Activated CD4-positive, alpha-beta T cell treated with anti-CD3 and anti-CD28 coated beads, Interleukin-2, amount 50 U/mL, for 1 hour (primary cell): ENCODE measurements at places on chromosomes 12 and 14.

GRCh38 chr12:101951002-101951670, 73.8 kb downstream of the DRAM1 start:
- DNase-seq = no peak

GRCh38 chr14:58862416-58863160, 224.8 kb downstream of the DACT1 start:
- DNase-seq = no peak

DNA sequence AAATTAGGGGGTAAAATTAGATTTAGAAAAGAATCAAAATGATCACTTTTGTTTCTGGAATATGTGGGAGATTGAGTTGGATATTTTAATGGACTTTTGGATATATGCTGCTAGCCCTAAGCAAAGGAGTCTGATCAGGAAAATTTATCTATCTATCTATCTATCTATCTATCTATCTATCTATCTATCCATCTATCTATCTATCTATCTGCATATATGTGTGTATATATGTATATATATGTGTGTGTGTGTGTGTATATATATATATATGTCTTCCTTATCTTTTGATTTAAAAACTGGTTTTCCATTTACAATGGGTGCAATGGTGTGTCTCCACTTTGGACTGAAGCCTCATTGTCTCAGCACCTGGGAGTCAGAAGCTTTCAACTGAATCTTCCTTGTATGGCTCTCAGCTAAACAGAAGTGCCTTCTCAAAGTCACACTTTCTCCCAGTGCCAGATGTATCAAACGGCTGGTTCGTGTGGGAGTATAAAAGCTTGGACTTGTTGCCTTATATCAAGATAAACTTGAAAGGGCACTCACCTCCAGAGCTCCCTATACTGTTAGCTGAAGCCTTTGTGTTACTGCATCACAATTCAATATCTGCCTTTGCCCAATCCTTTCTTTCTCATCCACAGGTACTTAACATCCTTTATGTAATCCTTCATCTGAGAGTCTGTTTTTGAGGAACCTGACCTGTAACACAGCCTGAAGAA, 31.6 kb upstream of the CD69 start:
- DNase-seq = no peak

DNA sequence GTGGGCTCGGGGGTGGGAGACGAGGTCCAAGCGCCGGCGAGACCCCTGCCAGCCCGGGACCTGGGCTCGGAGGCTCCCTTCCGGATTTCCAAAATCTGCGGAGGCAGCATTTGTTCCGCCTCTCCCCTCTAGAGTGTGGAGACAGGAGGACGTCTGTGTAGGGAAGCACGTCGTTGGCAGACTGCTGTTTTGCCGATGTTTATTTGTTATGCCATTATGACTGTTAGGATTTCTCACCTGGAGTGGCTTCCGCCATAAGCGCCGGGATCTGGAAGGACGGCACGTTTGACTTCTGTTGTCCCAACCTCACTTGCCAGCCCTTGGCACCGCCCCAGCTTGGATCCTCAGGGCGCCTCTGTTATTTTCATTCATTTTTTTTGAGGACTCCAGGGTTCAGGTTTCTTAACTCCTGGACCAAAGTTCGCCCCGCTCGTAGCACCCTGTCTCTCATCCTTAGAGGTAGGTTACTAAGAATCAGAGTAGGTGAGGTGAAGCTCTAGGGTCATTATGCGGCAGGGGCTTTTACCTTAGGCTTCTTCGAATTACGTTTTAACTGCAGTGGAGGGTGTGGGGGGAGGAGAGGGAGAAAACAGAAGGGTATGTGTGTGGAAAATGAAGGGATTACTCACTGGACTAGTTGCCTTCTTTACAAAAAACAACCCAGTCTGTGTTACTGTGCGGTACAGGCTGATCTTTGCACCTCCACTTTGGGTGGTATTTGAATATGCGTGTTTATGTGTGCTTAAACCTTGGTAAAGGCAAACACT, 547 bp upstream of the PYGL start:
- no peak for DNase-seq

DNA sequence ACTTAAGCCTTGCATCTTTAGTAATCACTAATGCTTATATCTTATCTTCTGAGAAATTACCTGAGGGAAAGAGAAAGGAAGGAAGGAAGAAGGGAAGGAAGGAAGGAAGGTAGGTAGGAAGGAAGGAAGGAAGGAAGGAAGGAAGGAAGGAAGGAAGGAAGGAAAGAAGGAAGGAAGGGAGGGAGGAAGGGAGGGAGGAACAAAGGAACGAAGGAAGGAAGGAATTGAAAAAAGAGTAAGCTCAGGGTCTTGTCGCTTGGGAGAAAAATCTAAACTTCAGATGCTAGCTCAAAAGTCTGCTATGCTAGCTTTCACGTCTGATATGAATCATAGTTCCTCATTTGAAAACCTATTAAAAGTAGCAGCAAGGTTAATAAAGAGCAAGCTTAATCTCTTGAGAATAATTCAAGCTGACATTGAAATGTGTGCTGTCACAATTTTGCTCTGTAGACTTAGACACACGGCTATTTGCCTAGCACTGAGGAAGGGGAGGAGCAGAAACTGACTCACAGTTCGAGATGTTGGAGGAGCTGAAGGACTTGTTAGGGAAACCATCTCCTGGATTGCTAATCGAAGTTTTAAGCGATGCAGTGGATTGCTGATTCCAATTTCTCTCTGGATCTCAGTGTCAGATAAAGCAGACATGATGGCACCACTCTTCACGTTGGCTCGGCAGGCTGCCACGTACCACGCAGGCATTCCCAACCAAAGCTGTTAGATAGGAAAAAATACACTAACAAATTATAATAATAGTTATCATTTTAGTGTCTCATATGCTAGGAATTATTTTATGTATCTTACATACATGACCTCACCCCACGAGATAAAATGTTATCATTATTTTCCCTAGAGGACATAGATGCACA, 216.7 kb downstream of the ACSS3 start:
- DNase-seq = no peak

GRCh38 chr14:104634138-104634760, 29.7 kb upstream of the TMEM179 start:
- no peak for DNase-seq

DNA sequence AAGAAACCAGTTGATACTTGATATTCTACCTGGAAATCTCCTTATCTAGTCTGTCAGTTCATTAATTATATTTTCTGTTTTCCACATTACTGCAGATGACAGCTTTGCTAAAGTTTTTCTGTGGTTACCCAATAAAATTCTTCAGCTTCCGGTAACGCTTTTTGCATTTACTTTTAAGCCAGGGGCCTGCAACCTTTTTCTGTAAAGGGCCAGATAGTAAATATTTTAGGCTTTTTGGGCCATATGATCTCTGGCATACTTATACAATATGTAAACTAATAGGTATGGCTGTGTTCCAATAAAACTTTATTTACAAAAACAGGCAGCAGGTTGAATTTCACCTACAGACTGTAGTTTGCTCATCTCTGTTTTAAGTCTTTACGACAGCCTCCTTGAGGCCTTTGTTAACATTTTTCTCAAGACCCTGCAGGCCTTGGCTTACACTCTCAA, 48.3 kb downstream of the SPATS2 start:
- DNase-seq = no peak

- DNase-seq = peak; percentile 51
These were observed 8.7 kb upstream of the TESPA1 start for GRCh38 chr12:54993181-54993835.

DNA sequence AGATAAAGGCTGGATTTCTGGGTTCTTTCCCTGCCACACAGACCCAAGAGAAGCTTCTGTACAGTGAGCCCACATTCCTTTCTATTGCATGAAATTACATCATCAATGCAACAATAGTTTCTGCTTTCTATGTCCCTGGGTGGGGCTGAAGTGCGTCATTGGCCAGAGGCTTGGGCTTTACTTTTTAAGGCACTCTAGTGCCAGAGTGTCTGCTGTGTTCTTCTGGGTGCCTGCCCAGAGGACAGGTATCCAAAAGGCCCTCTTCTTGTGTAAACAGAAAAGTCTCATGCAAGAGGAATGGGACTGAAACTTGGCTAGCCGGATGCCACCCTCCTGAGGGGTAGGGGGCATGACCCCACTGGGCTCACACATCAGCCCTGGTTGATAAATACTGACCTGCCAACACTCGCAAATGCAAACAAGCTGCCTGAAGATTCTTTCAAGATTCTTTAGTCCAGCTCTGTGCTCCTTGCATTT, 5.9 kb downstream of the KRT86 start:
- no peak for DNase-seq

DNA sequence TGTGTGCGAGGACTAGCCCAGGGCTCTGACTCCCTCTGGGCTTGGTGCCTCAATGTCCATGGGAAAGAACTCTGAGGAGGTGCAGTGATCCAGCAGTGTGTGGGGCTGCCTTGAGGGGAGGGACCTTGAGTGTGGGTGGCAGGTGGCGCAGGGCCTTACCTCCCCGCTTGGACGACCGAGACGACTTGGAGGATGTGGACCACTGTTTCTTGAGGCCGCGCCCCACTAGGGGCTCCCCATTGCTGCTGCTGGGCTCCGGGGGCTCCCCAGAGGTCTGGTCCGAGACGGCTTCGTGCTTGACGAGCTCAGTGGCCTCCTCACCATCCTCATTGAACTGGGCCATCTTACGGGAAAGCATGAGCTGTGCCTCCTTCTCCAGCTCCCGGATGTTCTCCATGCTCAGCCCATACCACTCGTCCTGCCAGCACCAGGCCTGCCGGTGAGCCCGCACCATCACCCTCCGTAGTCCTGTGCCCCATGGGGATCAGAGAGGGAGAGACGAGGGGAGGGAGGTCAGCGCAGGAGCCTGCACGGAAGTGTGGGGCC, 24.7 kb downstream of the ARL6IP4 start:
- DNase-seq = no peak

DNA sequence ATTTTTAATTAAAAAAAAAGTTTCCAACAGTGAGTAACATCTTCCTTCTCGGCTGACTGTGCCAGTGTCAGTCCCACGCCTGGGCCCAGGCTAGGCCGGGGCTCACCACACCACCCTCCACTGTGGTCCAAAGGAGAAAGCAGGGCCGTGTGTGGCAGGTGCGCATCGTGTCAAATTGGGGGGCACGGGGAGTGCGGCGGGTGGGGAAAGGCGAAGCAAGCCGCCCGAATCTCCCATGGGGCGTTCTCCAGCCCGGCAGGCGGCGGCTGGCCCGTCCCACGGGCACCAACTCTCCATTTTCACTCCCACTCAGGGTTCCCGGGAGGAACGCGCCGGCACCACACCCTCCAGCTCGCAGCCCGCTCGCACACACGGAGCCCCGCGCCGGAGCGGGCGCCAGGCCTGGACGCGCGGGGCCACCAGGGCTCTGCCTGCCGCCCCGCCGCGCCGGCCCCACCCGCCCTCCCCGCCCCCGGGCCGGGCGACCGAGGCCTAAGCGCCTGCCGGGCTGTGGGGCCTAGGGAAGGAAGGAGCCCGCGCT, 604 bp downstream of the EEA1 start:
- peak; percentile 52 for DNase-seq

DNA sequence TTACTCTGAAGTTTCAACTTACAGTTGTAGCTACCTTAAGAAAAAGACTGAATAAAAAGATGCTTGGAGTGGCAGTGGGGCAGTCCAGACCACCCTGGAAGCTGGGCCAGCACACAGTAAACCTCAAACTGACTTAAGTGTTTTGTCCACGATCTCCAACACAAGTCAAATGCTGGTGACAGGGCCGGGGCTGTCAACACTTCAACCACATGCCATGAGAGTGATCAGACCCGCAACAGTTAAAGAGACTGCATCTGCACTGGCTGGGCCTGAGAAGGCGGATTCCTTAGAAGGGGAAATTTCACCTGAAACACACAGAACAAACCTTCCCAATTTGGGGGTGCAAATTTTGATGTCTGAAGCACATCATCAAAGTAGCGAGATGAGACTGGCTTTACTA, 223.5 kb upstream of the CAND1 start:
- DNase-seq = no peak

GRCh38 chr12:108432423-108433121, 82.5 kb upstream of the FICD start:
- no peak for DNase-seq

GRCh38 chr12:121570467-121571283, 10.1 kb downstream of the KDM2B start:
- DNase-seq = no peak

DNA sequence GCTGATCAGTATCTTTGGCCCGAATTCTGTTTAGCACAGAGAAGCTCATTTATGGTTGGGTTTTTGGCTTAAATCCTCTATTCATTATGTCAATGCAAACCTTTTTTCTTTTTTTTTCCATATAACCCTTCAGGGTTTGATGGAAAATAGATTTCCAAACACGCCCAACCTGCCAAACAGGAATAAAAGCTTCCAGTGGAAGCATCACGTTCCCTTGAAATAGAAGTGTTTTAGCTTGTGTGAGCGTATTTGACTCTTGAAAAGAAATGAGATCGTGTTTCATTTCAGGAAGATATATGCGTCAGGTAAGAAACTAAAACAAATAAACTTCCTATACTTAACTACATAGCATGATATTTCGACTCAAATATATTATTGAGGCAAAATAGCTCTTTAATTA, at the start of gene PIK3C2G:
Gene PIK3C2G, plus strand, starts transcription at position 246 of the 400 bp plus-strand sequence. CDS start 20,564 bp downstream, outside the sequence.
- DNase-seq = no peak

DNA sequence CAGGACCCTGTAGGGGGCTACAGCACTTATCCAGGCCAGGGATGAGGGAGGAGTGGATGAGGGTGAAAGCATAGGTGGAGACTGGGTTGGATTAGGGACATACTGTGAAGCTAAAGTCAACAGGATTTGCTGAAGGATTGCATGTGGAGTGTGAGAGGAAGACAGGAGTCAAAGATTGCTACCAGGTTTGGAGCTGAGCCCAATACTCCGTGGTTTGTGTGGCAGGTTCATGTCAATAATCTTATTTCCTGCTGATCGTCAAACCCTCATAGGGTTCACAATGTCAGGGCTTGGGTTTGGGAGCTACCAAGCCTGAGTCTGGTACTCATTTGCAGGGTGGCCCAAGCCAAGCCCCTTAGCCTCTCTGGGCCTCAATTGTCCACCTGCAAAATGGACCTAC, 77.1 kb upstream of the PLXNC1 start:
- no peak for DNase-seq

DNA sequence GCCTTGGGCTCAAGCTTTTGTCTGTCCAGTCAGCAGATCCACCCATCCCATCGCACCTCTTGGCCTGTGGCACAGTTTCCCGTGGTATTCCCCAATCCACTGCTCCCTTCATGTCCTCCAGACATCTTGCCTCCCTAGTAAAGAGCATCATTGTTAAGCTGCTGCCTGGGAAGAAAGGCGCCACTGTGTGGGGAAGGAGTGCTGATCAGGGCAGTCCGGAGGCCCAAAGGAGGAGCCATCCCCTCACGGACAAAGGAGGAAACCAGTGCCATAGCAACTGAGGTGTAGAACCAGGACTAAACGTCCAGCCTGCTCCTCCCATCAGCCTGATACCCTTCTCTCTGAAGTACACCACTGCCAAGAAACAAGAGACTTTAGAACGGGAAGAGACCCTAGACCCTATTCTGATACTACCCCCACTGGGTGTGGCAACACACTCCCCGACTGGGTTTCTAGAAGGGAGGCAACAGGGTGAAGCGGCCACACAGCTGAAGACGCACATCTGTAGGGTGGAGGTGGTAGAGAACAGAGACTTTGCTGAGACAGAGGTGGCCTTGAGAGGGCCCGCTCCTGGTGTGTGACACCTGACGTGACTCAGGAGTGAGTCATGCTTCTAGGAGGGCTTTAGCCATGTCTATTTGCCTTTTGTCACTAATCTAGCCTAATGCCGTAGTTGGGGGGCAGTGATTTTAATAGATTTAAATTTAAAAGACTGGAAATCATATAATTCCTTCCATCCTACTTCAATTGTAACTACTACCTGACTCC, 185.0 kb downstream of the DPF3 start:
- DNase-seq = no peak
